Stimulated activated CD4-positive, alpha-beta T cell treated with anti-CD3 and anti-CD28 coated beads, TNF-alpha, amount 100 ng/mL, for 1 hour (primary cell): ENCODE measurements at places on chromosomes 3 and 15.

GRCh38 chr15:29533647-29534046, 264.0 kb upstream of the NSMCE3 start:
- no peak for DNase-seq

DNA sequence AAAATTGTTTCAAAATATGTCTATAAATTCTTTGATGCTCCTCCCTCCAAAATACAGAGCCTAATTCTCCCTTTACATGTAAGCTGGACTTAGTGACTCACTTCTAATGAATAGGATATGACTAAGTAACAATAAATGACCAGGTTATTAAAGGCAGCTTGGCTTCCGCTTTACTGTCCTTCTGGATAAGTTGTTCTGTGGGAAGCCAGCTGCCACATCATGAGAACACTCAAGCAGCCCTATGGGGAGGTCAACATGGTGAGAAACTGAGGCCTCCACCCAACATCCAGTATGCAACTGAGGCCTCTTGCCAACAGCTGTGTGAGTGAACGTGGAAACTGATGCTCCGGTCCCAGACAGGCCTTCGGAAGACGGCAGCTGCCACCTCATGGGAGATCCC, 247.3 kb upstream of the CHRM5 start:
- DNase-seq = no peak

GRCh38 chr3:67863869-67864268, 209.5 kb upstream of the SUCLG2 start:
- no peak for DNase-seq

DNA sequence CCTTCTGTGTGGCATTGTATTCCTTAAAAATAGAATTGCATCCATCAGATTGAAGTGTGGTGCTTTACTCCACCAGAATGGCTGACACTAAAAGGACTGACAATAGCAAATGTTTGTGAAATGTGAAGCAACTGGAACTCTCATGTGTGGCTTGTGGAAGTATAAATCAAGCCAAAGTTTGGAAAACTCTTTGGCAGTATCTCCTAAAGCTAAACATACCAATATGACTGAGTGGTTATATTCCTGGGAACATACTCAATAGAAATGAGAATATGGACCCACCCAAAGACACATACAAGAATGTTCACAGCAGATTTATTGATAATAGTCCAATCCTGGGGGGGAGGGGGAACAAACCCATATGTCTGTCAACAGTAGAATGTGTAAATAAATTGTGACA, 87.1 kb downstream of the RARB start:
- DNase-seq = no peak

DNA sequence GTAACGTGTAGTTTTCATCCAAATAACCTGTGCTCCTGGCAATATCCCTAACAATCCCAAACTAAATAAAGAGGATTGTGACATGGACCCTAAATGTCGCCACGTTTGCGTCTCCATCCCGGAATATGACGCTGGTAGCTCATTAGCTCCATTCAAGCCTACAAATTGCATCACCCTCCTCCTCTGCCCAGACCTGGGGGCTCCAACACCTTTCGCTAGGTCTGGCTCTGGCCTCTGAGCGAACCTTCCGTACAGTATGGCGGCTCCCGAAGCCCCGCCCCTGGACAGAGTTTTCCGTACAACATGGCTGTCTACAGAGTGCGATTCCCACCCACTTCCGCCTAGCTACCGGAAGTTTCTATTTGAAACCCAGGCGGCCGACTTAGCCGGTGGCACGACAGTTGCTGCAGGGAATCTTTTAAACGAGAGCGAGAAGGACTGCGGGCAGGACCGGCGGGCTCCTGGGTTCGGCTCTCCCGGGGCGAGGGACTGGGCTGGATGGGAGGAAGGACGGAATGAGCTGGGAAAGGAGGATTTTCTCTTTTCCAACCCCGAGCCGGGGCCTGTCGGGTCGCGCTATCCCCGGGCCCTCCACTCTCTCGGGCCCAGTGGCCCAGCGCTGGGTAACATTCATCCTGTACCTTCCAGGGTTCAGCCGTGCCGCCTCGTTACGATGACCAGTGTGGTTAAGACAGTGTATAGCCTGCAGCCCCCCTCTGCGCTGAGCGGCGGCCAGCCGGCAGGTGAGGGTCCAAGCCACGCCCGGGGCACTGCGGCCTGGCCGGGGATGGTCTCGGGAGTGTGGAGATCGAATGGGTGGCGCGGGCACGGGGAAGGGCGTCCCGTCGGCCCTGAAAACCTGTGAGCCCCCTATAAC, at the start of gene KNSTRN:
Gene KNSTRN (plus strand): TSS at position 142 of the 877 bp plus-strand sequence. CDS start 115 bp downstream, at position 257.
- peak; percentile 85 for DNase-seq

- DNase-seq = no peak
Observed at GRCh38 chr3:74054566-74054965, 429.8 kb upstream of the PDZRN3 start.

DNA sequence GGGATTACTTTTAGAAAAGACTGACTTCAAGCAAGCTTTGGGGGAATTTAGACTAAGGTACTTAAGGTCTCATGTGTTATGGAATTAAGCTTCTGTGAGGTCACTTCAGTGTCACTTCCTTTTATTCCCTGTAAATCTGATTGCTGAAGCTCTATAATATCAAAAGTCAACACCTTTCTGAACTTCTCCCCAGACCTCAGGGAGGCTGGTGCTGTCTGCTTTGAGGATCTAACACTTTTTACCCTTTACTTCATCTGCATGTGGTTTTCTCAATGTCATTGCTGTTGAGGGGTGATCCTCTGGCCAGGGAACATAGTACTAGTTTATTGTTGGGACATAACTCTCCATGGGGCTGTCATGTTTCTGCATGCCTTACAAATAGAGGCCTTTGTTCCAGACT, 41.8 kb upstream of the RASGRF1 start:
- DNase-seq = no peak

GRCh38 chr15:94083467-94084052, 147.8 kb upstream of the MCTP2 start:
- DNase-seq = no peak

DNA sequence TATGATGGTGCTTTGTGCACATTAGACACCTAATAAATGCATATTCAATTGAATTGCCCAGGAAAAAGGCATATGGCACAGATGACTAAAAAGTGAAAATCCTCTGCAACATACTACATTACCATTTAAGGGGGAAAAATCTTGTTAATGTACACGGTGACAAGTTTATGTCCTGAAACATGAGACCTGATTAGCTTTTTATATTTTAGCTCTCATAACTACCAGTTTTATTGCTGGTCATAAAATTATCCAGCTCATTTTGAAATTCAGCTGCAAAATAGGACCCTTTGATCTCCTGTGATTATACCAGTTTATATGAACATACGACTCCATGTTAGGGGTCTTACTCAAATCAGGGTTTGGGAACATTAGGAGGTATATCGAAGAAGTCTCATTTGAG, 684.6 kb upstream of the CCDC54 start:
- no peak for DNase-seq

GRCh38 chr3:126052196-126053058, 31.5 kb downstream of the SLC41A3 start:
- no peak for DNase-seq
